Stimulated activated CD8-positive, alpha-beta memory T cell treated with anti-CD3 and anti-CD28 coated beads, Interleukin-15, amount 100 ng/mL, for 4 hours (primary cell): ENCODE measurements at places on chromosomes 4 and X.

- no peak for DNase-seq
Measured at GRCh38 chr4:20194123-20195013, 57.3 kb upstream of the SLIT2 start.

- no peak for DNase-seq
Measured at GRCh38 chrX:64570204-64570603, 175.0 kb upstream of the MTMR8 start.

- DNase-seq: no peak
Measured at GRCh38 chr4:81215931-81216330, 909 bp upstream of the PRKG2 start.

DNA sequence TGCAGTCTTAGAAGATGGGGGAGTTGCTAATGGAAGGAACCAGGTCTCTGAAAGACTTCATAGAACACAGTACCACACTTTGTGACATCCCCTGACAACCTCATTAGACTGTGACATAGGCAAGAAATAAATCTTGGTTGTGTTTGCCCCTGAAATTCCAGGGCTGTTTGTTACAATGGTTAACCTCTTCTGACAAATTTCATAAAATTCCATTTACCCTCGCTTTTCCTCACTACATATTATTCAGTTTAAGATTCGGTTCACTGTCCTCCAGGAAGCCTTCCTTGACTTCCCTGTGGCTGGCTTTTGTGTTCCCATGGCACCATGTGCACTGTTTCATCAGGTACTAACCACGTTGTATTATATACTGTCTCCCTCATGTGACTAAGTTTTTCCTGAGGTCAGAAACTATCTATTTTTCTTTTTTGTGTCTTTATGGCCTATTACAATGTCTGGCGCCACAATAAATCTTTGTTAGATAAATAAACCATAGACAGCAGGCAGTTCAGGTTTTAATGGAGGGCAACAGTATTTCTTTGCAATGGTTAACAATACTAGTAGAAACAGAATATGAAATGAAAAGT lies 54.2 kb downstream of the ATXN3L start:
- no peak for DNase-seq

DNA sequence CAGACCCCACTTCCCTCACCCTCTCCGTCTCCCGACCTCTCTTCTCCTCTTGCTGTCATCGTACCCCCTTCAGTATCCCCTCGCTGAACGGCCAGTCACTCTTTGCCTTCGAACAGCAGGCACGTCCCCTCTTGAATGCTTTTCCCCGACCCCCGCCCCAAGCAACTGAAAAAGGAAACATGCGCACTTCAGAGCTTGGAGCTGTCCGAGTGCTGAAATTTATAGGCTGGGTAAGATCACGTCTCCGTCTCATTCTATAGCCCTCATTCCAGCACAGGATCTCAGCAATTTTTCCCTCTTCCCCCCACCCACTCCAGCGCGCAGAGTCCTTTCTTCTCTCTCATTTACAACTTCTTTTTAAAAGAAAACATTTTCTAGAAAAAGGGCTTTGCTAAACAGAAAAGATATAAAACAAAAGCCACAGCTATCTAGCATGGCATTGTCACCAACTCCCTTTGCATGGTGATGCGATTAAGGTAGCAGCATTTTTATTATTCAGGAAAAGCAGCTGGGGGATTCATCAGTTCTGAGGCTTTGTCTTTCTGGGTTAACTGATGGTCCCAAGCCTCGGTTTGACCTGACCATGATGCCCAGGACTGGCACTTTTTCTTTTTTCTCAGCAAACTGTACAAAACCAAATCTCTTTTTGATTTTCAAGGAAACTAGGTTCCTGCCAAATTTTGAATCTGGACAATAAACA lies at the start of gene GLRA2:
Gene GLRA2, plus strand, starts transcription at position 247 of the 700 bp plus-strand sequence. CDS start 522 bp downstream, outside the sequence.
- DNase-seq: no peak

GRCh38 chr4:24413311-24413784 lies 171.0 kb downstream of the DHX15 start:
- no peak for DNase-seq

DNA sequence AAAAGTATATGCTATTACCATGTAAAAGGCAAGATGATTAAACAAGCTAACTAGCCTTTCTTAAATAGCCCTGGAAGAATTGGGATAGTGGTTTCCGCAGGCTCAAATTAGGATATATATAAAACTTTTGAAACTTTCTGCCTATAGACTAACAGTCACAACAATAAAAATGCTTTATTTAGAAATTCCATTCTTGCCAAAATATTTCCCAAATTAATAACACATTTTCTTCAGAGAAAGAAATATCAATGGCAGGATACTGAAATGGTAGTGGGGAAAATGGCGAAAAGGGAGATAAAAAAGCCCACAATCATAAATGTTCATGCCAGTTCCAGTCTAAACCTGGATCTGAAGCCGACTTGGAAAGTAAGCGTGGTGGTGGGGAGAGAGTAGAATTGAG lies 56.0 kb downstream of the MAD2L1 start:
- DNase-seq: no peak

- DNase-seq: no peak
Measured at GRCh38 chr4:178347111-178347510, 904.9 kb upstream of the AGA start.

GRCh38 chr4:29596228-29596627 lies 1123.9 kb upstream of the PCDH7 start:
- DNase-seq: no peak

DNA sequence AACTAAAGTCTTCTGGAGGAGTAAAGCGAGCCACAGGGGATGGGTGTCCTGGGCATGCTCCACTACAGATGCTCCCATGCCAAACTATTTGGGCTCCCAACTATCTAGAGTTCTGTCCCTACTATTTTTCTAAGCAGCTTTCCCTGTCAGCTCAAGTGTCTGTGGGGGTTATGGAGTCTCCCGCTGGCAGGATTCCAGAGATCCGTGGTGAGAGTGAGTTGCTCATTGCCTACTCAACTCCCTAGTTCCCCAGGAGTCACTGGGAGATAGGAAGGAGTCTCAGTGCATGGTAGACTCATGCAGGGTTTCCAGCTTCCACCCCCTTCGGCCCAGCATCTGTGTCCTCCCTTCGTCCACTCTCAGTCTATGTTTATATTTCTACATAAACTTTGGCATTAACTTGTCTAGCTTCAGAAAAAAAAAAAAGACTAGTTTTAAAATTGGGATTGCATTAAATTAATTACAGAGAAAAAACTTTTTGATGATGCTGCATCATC lies 55.1 kb upstream of the INPP4B start:
- no peak for DNase-seq

GRCh38 chr4:84498203-84498934 lies 723 bp downstream of the NKX6-1 start:
- no peak for DNase-seq

- no peak for DNase-seq
Measured at GRCh38 chrX:15274946-15275345, 5.1 kb upstream of the ASB9 start.

- no peak for DNase-seq
Measured at GRCh38 chr4:19850909-19851308, 400.8 kb upstream of the SLIT2 start.

GRCh38 chr4:82770607-82771006 lies 28.0 kb downstream of the SCD5 start:
- no peak for DNase-seq

GRCh38 chr4:149795256-149795655 lies 20.4 kb downstream of the IQCM start:
- DNase-seq: no peak

- no peak for DNase-seq
Measured at GRCh38 chr4:116180157-116180601, 905.2 kb downstream of the TRAM1L1 start.

GRCh38 chrX:70134116-70134477 lies 850 bp downstream of the IGBP1 start:
- DNase-seq: no peak

DNA sequence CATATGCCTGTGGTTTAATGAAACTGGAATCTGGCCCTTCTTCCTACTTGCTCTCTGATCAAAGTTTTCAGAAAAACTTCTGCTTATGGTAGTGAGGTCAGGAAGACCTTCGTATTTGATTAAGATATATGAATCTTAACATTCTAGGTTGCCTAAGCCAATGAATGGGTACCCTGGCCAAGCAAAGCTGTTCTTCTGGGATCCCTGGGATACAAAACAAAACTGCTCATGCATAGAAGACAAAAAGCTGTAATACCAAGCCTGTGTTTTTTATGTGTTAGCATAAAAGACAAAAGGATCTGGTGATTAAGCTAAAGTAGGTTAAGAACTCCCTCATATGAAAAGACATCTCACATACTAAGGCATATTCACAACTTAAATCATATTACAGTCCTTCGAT lies 21.6 kb downstream of the ANKRD17 start:
- no peak for DNase-seq

GRCh38 chrX:13167481-13168231 lies 123.2 kb upstream of the FAM9C start:
- no peak for DNase-seq

- no peak for DNase-seq
Measured at GRCh38 chr4:119299741-119300100, 22.2 kb downstream of the FABP2 start.

GRCh38 chrX:153882086-153882498 lies 3.9 kb downstream of the L1CAM start:
- no peak for DNase-seq

- DNase-seq: no peak
Measured at GRCh38 chrX:6857749-6858148, 289.8 kb upstream of the STS start.

GRCh38 chr4:89248879-89249281 lies 58.7 kb downstream of the GPRIN3 start:
- no peak for DNase-seq

DNA sequence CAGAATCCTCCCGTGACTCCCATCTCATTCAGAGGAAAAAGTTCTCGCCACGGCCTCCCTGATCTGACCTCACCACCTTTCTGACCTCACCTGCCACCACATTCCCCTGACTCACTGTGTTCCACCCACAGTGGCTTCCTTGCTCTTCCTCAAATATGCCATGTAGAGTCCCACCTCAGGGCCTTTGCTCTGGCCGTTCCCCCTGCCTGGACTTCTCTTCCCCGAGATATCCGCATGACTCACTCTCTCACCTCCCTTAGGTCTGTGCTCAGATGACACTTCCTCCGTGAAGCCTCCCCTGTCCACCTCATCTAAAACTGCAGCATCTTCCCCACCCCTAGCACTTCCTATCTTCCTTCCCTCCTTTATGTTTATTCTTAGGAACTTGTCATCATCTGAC lies 7.2 kb upstream of the TSPYL2 start:
- DNase-seq: no peak

GRCh38 chr4:142098380-142098779 lies 462.0 kb downstream of the IL15 start:
- no peak for DNase-seq

DNA sequence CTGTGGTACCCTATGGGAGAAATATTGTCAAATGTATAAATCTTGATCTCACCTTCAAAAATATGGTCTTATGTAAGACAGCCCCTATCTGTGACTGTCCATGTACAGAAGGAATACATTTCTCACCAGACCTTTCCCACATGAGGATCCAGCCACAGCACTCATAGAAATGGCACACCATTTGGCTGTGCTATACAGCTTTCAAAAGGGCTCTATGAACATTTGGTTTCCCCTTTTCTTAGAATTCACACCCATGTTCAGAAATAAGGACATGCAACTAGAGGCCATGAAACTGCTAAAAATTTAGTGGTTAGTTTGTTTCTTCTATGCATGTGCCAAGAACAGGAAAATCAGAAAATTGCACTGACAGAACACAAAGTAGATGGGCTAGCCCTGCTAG lies 62.7 kb downstream of the ANTXR2 start:
- DNase-seq: no peak

GRCh38 chr4:32180086-32180485 lies 1459.9 kb downstream of the PCDH7 start:
- DNase-seq: no peak

- DNase-seq: no peak
Measured at GRCh38 chr4:149823769-149824221, 8.2 kb upstream of the IQCM start.

GRCh38 chr4:86011117-86011516 lies 348.7 kb downstream of the MAPK10 start:
- no peak for DNase-seq
